A549 treated with dexamethasone at 1 μM for 4 hours (cell line): ENCODE measurements at places on chromosomes 2 and 18. TPM values are rescaled to one million over a fixed set of nuclear protein-coding genes. Genes with fewer than 3 reads are reported as not detected.

Gene MBD1
- total RNA-seq: 24.7 to 35.9 TPM (median 33.3 TPM) in 5 replicates

Gene HJURP
- total RNA-seq: 51.2 to 56.5 TPM (median 54.7 TPM) in 5 replicates

Gene PTPRN
- 0.97 to 1.8 TPM (median 1.4 TPM) in 5 replicates for total RNA-seq

Gene PLEK
- total RNA-seq: not detected in 5 replicates

Gene ELOA2
- total RNA-seq: not detected in 5 replicates

Gene AQP12B
- total RNA-seq: not detected in 5 replicates

Gene CXCR4
- total RNA-seq: 0.70 to 1.1 TPM (median 0.85 TPM) in 5 replicates

Gene ITGAV
- total RNA-seq: 53.6 to 116 TPM (median 94.5 TPM) in 5 replicates

Gene VSNL1
- not detected in 5 replicates for total RNA-seq

Gene MC5R
- total RNA-seq: not detected in 5 replicates

Gene SULT1C2
- 0.33 to 0.65 TPM (median 0.41 TPM) in 5 replicates for total RNA-seq

Gene SNED1
- 0.62 to 1.4 TPM (median 1.00 TPM) in 5 replicates for total RNA-seq

Gene RGPD4
- 0.02 to 0.07 TPM (median 0.04 TPM) in 5 replicates for total RNA-seq

Gene CFAP65
- total RNA-seq: 0.21 to 0.27 TPM (median 0.22 TPM) in 5 replicates

Gene ITGB6
- 0.35 to 1.2 TPM (median 0.60 TPM) in 5 replicates for total RNA-seq

Gene RBM45
- total RNA-seq: 10.6 to 12.6 TPM (median 12.1 TPM) in 5 replicates

Gene LYG1
- total RNA-seq: 0.74 to 1.7 TPM (median 1.2 TPM) in 5 replicates

Gene C1GALT1C1L
- total RNA-seq: 2.1 to 2.4 TPM (median 2.3 TPM) in 5 replicates

Gene CFC1
- total RNA-seq: 0.07 to 0.08 TPM in 2 of 5 replicates, not detected in the others

Gene ATIC
- 200 to 237 TPM (median 224 TPM) in 5 replicates for total RNA-seq

Gene PAX8
- total RNA-seq: 0.60 to 1.0 TPM (median 0.80 TPM) in 5 replicates

Gene ALLC
- 0.05 to 0.11 TPM (median 0.08 TPM) in 3 of 5 replicates, not detected in the others for total RNA-seq

Gene TDRD15
- not detected in 5 replicates for total RNA-seq

Gene TMEM17
- total RNA-seq: 3.5 to 4.8 TPM (median 3.8 TPM) in 5 replicates

Gene PROKR1
- total RNA-seq: 0.01 to 0.05 TPM (median 0.04 TPM) in 3 of 5 replicates, not detected in the others

Gene SCN2A
- 0.01 to 0.04 TPM (median 0.02 TPM) in 3 of 5 replicates, not detected in the others for total RNA-seq

Gene TUBA3E
- 4.4 to 6.3 TPM (median 5.5 TPM) in 5 replicates for total RNA-seq

Gene TMEM178A
- total RNA-seq: 0.12 to 0.21 TPM (median 0.15 TPM) in 4 of 5 replicates, not detected in the other

Gene TEX44
- total RNA-seq: not detected in 5 replicates

Gene PCARE
- total RNA-seq: not detected in 5 replicates

Gene CYRIA
- 0.31 to 0.58 TPM (median 0.46 TPM) in 5 replicates for total RNA-seq

Gene BBS5
- total RNA-seq: 4.4 to 5.8 TPM (median 5.0 TPM) in 5 replicates

Gene FSHR
- total RNA-seq: not detected in 5 replicates

Gene RAX
- total RNA-seq: not detected in 5 replicates

Gene RPRM
- 0.05 to 0.11 TPM (median 0.09 TPM) in 3 of 5 replicates, not detected in the others for total RNA-seq

Gene NDC80
- total RNA-seq: 11.3 to 13.8 TPM (median 12.8 TPM) in 5 replicates

Gene LONRF2
- total RNA-seq: 1.5 to 3.3 TPM (median 2.1 TPM) in 5 replicates

Gene MYO5B
- 6.9 to 8.7 TPM (median 7.3 TPM) in 5 replicates for total RNA-seq

Gene IL18R1
- 1.1 to 1.4 TPM (median 1.2 TPM) in 5 replicates for total RNA-seq

Gene SGPP2
- 0.46 to 0.84 TPM (median 0.51 TPM) in 5 replicates for total RNA-seq

Gene CD28
- not detected in 5 replicates for total RNA-seq

Gene SMCHD1
- 15.2 to 17.9 TPM (median 16.3 TPM) in 5 replicates for total RNA-seq

Gene PIEZO2
- total RNA-seq: 0.44 to 1.2 TPM (median 0.70 TPM) in 5 replicates

Gene SCN1A
- total RNA-seq: not detected in 5 replicates

Gene DQX1
- 0.07 to 0.15 TPM (median 0.08 TPM) in 3 of 5 replicates, not detected in the others for total RNA-seq

Gene ZSWIM2
- total RNA-seq: not detected in 5 replicates

Gene ANKRD30B
- not detected in 5 replicates for total RNA-seq

Gene MFSD2B
- 0.44 to 0.80 TPM (median 0.68 TPM) in 5 replicates for total RNA-seq

Gene KCNS3
- 1.1 to 1.5 TPM (median 1.3 TPM) in 5 replicates for total RNA-seq

Gene CHRNG
- not detected in 5 replicates for total RNA-seq

Gene NEU4
- total RNA-seq: 0.25 to 0.34 TPM (median 0.27 TPM) in 4 of 5 replicates, not detected in the other

Gene C2orf76
- 10.2 to 15.4 TPM (median 11.0 TPM) in 5 replicates for total RNA-seq

Gene YES1
- total RNA-seq: 20.9 to 30.5 TPM (median 27.5 TPM) in 5 replicates

Gene WNT6
- 0.11 to 0.26 TPM (median 0.22 TPM) in 5 replicates for total RNA-seq

Gene ANAPC1
- 24.7 to 30.8 TPM (median 29.9 TPM) in 5 replicates for total RNA-seq

Gene KCNIP3
- 1.5 to 2.3 TPM (median 1.8 TPM) in 5 replicates for total RNA-seq

Gene MEP1B
- total RNA-seq: 0.05 to 0.09 TPM (median 0.08 TPM) in 3 of 5 replicates, not detected in the others

Gene AGPS
- 34.0 to 47.4 TPM (median 42.8 TPM) in 5 replicates for total RNA-seq

Gene QPCT
- 20.1 to 22.8 TPM (median 21.9 TPM) in 5 replicates for total RNA-seq
